ENCODE measurements at places on chromosomes 2 and 18.
A peak's percentile ranks its signal among the peaks of the same experiment; 100 is the strongest.

- no peak for DNase-seq
Observed at GRCh38 chr2:53600815-53601214, 166.8 kb upstream of the CHAC2 start.

DNA sequence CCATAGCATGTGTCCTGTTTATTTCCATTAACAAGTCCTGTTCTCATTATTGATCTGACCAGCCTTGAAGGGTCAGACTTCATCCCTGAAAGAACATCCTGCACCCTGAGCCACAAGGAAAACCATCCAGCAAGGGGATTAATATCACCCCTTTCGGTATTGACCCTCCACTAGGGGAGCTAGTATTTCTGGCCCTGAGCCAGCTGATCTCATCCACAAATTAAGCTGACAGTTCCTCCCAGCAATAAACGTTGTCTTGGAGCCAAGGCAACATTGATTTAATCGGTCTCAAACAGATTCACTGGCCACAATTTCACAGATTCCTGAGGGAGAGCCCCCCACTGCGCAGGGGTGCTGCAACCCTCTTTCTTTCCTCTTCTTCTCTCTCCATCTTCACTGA, 353.1 kb upstream of the FANCL start:
- DNase-seq = peak; percentile 5

DNA sequence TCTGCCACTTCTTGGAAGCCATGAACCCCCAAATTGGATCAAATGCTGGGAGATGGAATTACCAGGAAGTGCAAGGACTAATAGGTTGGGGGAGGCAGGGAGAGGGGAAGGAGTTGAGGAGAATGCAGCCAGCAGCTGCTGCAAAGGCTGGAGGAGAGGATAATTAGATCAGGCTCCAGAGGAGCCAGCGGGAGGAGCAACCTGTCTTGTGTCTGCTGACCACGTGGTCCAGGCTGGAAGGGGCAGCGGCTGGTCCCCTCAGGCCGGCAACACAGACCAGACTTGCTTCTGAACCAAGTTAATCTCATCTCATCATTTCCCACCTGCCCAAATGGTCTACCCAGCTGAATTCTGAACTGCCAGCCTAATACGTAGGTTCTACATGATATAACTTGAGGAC, 68.3 kb downstream of the MRO start:
- DNase-seq = no peak

DNA sequence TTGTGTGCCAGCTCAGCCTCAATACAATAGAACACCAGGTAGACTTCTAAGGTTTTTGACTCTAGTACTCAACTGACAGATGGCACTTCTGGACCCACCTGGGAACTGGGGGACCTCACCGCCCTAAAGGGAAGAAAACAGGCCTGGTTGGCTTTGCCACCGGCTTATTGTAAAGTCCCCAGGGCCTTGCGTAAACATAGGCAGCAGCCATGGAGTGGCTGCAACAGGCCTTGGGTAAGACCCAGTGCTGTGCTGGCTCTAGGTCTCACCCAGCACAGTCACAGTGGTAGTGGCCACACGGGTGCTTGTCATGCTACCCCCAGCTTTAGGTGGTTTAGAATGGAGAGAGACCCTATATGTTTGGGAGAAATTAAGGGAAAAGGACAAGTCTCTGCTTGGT, 230.7 kb upstream of the SESTD1 start:
- DNase-seq = no peak

GRCh38 chr18:40347261-40347660, 1607.8 kb upstream of the PIK3C3 start:
- DNase-seq = no peak

DNA sequence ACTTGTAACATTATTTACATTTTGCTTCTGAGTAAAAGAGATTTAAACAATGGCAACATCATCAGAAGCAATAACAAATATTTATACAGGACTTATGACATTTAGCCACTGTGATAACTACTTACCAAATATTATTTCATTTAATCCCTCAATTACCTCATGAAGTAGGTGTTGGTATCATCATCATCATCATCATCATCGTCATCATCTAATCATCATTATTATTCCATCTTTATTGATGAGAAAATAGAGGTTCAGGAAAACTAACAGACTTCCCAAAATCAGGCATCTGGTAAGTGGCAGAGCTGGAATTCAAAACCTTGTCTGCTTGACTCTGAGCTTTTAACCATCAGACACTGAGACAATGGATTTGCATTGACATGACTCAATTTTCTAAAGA, 204.4 kb downstream of the NCKAP5 start:
- no peak for DNase-seq

DNA sequence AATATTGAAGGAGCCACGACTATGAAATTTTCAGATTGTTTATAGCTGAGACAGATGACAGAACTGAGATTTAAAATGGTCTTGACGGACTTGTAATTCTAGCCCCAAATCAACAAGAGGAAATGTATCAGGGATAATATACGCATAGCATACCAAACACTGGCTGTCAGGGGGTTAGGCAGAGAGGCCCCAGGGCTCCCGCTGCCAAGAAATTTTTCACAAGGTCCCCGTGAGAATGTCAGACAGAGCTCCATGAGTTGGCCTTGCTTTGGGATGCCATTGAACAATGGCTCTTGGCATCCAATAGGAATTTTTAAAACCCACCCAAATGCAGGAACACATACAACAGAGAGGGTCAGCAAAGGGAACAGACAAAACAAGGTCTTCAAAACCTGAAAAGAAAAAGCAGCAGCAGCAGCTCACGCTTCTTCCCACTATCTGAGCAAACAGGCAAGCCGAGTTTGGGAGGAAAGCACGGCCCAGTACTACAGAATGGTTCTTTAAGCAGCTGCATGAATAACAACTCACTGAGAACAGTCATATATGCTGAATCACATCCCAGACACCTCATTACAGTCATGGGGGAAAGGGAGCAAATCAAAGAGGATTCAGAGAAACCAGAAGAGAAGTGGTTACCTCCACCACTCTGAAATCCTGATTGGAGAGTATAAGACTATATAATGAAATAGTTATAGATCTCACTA, 445.6 kb downstream of the RND3 start:
- DNase-seq = no peak

DNA sequence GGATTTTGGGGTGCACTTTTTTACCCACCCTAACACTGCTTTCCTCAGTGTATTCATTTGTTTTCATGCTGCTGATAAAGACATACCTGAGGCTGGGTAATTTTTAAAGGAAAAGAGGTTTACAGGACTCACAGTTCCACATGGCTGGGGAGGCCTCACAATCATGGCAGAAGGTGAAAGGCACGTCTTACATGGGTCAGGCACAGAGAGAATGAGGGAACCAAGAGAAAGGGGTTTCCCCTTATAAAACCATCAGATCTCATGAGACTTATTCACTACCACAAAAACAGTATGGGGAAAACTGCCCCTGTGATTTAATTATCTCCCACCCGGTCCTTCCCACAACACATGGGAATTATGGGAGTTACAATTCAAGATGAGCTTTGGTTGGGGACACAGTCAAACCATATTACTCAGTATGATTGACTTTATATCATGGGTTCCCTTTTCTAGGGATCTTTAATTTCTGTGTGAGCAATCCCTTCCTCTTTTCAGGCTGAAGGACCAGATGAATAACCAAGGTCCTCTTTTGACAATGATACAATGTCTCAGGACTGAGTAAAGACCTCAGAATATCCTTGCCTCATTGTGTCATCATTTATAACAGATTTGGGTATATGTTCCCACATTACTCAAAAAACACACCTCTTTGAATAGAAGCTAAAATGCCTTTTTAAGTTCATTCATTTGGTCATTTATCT, 100.1 kb upstream of the TRIB2 start:
- no peak for DNase-seq

- DNase-seq = no peak
Observed at GRCh38 chr2:234241656-234242458, 191.4 kb downstream of the SPP2 start.

- DNase-seq = no peak
Observed at GRCh38 chr2:114068438-114068837, 178.5 kb downstream of the ACTR3 start.

DNA sequence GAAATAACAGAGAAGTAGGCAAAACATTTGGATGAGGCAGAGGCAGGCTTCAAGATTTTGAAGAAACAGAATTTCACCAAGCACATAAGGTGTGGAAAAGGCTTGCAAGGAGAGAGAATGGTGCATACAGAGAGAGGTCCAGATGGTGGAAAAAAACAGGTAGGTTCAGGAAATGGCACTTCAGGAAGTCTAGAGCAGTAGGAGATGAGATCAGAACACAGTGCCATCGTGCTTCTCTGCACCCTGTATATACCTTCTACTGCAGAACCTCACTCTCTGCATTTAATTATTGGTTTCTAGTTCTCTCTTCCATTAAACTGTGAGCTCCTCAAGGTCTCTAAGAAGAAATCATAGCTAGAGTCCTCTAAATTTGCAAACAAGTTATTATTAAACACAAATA, 2.4 kb downstream of the PAIP2B start:
- DNase-seq = no peak

DNA sequence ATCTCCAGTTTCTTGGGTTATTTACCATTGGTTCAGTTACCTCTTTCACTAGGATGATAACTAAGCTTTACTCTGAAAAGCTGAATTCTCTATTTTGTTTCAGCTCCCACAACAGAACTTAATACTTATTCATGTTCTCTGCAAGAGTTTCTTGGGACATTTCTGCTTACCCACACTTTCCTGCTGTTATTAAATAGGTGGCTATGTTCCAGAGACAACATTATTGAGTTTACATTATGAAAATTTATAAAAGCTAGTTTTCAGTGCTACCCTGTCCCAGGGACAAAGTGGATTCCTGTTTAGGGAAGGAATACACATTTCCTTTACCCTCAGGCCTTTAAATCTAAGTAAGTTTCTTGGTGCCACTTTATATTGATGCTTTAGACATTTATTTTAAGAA, 7.0 kb upstream of the GPD2 start:
- no peak for DNase-seq

- no peak for DNase-seq
Observed at GRCh38 chr2:172246649-172247048, 143.9 kb upstream of the DLX2 start.

DNA sequence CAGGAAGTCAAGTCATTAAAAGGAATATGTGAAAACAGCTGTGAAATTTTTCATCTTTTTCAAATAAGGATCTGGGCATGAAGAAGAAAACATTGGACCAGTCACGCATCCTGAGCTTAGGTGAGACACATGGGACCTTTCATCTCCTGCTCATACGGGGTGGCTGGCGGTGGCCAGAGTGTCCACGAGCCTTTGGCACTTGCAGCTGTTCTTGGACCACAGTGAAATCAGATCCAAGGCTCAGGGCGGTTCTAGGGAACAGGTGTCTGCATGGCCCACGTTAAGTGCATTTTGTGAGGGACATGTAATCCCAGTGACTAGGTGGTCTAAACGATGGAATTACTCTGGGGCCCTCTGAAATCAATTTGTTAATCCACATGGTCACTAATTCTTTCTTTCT, 212.7 kb upstream of the COPS8 start:
- no peak for DNase-seq

DNA sequence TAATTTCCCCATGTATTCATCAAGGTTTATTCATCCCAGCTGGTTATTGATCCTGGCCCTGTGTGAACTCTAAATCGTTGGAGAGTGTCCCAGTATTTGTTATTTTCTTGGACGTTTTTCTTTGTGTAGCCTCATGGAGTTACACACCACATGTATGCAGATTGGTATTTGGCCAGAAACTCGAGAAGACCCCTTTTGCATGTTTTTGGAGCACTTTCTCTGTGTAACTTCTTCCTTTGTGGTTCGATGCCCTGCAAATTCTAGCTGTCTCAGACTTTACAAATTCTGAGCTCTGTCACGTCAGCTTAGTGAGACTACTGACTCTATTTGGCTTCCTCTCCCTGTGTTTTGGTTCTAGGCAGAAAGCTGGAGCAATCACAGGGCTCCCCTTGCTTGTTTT, 198.7 kb downstream of the MCFD2 start:
- DNase-seq = no peak

DNA sequence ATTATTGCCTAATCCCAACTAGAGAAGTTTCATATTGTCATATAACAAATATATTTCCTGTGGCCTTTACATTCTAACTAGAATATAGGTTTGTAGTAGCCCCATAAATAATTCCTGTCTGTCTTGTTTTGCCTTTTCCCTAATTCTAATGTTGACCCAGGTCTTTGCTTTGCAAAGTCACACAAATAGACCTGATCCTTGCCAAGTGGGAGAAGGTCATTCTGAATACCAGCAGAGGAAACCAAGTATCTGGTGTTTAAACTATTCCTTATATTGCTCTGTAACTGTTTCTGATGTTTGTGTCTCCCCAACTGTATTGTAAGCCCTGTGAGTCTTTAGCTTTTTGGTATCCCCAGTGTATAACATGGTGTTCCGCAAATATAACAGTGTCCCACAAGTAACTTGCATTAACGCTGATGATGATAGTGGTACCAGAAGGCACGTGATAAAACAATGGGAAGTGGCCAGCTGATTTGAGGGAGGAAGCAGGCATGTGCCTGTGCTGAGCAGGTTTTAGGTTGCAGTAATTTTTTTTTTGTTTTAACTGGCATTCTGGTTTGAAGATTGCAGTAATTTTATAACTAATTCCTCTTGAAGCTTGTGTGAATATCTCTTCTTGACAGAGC, 11.1 kb downstream of the HADHB start:
- no peak for DNase-seq

DNA sequence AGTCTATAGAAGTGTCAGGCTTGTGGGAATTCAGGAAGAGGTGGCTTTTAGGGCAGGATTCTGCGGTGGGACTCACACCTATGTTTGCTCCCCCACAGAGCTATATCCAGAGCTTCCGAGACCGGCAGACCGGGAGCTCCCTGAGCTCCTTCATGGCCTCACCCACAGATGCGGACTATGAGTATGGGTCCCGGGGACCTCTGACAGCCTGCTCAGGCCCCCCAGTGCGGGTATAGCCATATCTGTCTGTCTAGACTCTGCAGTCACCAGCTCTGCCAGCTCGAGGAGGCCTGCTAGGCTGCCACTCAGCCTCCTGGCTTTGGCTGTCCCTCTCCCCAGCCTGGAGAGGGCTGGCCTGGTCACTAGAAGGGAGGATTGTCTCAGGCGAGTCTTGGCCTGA, 5.8 kb downstream of the TMEM198 start:
- no peak for DNase-seq

DNA sequence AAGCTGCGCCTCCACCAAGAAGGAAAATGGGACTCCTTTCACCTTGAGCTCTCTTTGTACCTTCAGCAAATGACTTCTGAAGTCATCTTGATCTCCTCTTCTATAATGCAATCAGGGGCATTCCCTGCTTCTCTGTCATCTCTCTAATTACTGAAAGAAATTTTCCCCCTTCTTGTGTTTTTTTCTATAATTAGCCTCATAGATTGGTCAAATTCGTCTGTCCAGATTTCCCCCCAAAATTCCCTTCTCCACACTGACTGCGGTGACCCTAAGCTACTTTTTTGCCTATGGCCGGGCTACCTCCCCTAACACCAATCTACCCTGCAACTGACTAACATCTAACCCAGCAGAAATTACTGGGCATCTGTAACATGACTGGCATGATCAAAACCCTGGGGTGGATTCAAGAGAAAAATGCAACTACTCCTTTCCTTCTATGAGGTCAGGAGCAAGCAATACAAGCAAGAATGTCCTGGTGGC, 168.6 kb downstream of the BCL2 start:
- no peak for DNase-seq

GRCh38 chr2:220937245-220937644, 634.9 kb downstream of the EPHA4 start:
- DNase-seq = no peak
